ENCODE measurements at places on chromosomes 6 and 20. TPM values are rescaled to one million over a fixed set of nuclear protein-coding genes. Genes with fewer than 3 reads are reported as not detected.

- DNase-seq, result no peak
These were observed 203.3 kb upstream of the LAMP5 start for GRCh38 chr20:9311132-9311531.

DNA sequence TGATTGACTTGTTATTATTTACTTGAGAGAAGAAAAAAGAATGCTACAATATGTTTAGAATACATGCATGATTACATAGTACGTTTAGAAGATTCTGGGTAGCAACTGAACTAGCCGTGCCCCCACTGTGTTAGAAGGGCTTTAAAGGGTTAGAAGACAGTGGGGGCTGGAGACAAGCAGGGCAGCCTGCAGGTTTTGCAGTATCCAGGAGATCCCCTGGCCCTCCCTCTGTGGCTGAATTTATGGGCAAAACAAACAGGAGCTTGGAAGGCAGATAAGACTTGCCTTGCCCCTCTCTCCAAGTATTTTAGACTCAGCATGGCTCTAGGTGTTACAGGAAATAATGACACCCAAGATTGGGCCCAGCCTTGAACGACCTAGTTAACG, 179.2 kb downstream of the CLIC5 start:
- no peak for DNase-seq

DDO gene
- 0.53 TPM for total RNA-seq

TUBB2B gene
- total RNA-seq, result 49.5 TPM

All from SJSA1 (cell line).